ENCODE measurements at places on chromosomes 5 and 9.

DNA sequence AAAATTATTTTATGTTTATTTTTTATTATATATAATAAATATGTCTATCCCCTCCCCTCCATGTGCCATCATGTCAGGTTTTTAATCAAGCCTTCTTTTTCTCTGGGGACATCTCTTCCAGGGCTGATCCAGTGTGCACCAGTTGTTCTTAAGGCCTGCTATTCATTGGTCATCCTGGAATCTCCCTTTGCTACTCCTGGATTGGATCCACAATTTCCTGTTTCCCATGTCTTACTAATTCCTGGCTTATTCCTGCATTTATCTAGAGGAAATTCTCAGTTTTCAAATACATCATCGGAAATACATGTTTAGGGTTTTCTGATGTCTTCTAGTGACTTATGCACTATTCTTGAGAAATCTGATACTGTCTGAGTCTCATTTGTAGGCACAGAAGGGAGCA lies 56.8 kb downstream of the ANGPTL2 start:
- DNase-seq, result no peak

DNA sequence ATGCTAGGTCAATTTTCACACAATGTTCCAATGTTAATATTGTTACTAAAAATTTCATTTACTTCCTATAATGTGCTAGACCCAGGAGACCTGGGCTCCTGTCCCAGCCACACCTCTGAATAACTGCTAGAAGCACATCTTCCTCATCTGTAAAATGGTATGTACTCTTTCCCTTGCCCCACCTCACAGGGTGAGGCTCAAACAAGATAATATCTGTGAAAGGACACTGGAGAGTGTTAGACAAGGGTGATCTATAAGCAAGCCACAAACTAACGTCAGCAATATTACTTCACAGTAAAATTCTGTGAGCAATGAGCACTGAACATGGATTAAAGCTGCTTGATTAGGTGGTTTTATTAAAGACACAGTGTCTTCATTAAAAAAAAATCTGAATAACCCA lies 186.4 kb downstream of the EPB41L4A start:
- DNase-seq, result no peak

DNA sequence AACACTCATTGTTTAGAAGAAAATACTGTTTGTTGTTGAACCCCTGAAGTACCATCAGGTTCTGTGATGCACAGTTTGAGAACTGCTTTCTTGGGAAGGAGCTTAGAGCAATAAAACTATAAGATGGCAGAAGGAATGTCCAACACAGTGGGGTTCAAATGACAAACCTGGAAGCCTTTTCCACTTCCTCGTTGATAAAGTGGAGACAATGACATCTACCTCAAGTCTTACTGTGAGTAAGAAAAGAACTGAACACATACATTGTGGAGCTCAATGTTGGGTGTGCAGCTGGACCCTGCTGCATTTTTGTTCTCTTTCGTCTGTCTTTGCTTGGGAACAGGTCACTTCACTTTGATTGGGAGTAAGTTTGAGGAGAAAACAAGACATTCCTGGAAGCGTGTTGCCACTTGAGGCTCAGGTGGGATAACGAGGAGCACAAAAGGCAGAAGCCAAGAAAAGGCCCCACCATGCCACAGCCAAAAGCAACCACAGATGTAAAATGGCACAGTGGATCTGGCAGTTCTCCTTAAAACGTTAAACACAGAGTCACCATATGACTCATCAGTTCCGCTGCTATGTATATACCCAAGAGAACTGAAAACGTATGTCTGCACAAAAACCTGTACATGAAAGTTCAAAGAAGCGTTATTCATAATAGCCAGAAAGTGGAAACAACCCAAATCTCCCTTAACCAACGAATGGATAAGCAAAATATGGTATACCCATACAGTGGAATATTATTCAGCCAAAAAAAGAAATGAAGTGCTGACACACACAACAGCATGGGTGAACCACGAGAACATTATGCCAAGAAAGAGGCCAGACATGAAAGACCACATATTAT lies 42.9 kb upstream of the SUB1 start:
- peak; percentile 35 for DNase-seq

DNA sequence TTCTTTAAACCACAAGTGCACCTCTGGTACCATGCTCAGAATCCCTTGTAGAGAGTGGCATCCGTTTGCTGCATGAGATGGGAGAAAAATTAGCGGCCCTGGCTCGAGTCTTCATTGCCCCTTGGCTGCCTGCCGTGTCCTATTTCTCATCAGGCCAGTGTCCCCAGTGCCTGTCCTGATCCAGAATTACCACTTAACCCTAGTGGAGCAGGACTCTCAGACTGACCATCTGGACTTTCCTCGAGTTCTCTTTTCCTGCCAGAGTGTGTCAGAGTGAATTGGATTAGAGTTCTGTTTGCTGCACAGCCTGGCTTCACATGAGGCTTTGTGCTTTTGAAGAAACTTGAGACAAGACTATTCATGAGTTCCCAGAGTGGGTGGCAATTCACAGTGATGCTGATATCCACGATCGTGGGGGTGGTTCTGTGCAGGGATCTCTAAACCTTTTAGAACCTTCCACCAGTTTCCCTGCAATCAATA lies 92.6 kb downstream of the C9orf152 start:
- DNase-seq, result no peak

DNA sequence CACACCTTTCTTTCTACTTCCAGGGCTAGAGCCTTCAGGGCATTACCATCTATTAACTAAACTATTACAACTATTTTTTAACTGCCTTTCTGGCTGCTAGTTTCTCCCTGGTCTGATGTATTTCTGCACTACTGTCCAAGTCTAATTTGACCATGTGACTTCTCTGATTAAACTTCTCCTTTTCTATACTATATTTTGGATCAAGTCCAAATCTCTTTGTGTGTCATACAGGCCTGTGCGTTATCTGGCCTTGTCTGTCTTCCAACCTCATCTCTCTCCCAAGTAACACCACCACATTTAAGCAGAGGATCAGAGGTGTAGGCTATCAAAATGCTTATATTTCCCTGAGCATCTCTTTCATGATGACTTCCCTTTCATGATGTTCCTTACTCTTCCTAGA lies 47.2 kb upstream of the OR13F1 start:
- DNase-seq, result no peak

- DNase-seq, result no peak
These were observed 46.1 kb downstream of the ERAP1 start for GRCh38 chr5:96761618-96762017.

- no peak for DNase-seq
These were observed 39.9 kb downstream of the PAX5 start for GRCh38 chr9:36993933-36994764.

GRCh38 chr9:14906000-14906399 lies 4.2 kb downstream of the FREM1 start:
- DNase-seq, result no peak

GRCh38 chr5:38533286-38534155 lies 22.9 kb downstream of the LIFR start:
- no peak for DNase-seq

- no peak for DNase-seq
These were observed 150.2 kb upstream of the PHYKPL start for GRCh38 chr5:178382754-178383164.

DNA sequence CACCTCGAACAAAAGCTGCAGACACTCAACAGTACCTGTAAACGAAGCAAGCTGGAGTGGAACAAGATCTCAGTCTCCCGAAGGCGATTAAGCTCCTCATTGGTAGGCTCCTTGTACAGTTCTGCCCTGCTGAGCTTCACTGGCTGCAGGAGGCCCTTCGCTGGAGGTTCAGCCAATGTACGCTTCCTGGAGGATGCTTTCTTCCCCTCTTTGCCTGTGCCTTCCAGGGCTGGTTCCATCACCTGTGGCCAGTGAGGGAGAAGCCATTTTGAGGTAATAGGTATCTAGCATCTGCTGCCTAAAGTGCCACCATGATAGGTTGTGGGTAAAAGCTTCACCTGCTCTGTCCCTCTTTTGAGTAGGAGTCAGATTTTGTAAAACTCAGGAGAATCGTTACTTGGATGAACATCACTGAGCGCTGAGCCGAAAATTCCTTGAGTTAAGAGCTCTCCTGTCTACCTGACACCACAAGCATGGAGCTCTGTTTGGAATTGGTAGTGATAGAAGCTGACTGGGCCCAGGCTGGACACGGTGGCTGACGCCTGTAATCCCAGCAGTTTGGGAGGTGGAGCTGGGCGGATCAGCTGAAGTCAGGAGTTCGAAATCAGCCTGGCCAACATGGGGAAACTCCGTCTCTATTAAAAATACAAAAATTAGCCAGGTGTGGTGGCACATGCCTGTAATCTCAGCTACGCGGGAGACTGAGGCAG lies 1.4 kb downstream of the NOL6 start:
- DNase-seq, result no peak

DNA sequence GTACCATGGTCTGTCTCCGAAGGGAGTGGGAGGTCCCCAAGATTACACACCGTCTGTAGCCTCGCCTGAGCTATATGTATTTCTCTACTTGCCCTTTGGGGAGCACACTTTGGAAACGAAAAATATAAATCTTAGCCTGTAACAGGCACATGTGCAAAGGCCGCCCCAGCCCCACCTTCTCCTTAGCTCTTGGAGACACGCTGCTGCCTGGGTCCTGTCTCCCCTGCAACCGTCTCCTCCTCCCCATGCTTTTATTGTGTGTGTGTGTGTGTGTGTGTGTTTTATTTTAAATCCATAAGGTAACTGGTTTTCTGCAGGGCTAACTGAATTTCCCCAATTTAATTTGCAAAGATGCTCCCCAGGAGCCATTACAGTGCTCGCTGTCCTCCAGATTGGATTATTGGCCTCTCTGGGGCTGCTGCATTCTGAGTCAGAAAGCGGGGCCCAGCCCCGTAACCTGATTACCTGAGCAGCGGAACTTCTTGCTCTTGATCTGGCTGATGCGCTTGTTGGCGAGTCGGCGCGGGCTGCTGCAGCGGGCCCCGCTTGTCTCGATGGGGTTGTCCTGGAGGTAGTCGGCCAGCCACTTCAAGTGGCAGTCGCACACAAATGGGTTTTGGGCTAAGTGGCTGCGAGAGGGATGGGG lies 193.3 kb upstream of the PANK3 start:
- no peak for DNase-seq

DNA sequence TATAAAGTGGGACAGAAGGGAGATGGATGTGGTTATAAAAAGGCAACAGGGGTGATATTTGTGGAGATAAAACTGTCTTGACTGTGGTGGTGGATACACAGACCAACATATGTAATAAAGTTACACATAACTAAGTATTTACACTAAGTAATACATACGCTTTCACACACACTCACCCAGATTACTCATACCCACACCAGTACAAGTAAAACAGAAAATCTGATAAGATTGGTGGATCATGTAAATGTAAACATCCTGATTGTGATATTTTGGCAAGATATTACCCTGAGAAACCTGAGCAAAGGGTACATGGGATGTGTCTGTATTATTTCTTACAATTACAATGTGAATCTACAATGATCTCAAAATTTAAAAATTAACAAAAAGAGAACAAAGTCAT lies 53.3 kb upstream of the SLIT3 start:
- DNase-seq, result no peak

DNA sequence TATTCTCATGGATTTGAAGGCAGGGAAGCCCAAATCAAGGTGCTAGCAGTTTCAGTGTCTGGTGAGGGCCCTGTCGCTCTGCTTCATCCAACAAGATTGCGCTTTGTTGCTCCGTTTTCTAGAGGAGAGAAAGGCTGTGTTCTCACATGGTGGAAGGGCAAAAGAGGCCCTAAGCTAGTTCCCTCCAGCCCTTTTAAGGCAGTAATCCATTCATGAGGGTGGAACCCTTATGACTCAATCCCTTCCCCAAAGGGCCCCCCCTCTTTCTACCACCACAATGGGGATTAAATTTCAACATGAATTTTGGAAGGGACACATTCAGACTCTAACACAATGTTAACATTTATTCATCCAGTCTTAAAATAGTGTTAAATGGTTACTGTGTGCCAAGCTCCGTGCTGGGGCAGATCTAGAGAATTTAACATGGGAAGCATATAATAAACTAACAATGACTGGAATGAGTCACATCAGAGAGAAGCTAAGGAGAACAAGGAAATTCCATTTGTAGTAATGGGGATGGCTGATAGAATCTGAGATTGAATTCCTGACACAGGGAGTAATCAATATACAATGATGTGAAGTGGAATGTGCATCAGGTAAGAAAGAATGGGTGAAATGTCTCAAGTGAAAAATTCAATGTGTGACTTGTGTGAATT lies 382.8 kb upstream of the ZNF608 start:
- no peak for DNase-seq

- DNase-seq, result no peak
These were observed 345 bp upstream of the PRRC1 start for GRCh38 chr5:127517110-127517479.

DNA sequence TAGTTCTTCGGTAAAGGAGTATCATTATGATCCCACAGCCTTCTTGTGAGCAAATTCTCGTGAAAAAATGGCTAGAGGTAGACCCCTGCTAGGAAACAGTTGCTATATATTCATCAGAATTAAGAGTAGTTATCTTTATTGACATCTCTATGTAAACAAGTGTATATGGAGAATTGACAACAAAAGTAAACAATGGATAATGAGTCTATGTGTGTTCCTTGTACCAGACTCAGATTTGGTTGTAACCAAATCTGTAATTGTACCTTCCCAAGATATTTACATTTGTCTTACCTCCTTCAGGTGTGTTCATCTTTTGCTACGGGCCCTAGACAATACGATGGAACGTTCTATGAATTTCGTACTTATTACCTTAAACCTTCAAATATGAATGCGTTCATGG lies 2.1 kb downstream of the NIPSNAP3B start:
- DNase-seq, result no peak

- no peak for DNase-seq
These were observed 44.2 kb upstream of the TENT2 start for GRCh38 chr5:79567926-79568549.

- no peak for DNase-seq
These were observed 30.4 kb downstream of the HMGCR start for GRCh38 chr5:75367401-75367800.

GRCh38 chr5:18968966-18969365 lies 1019.0 kb downstream of the CDH18 start:
- no peak for DNase-seq

DNA sequence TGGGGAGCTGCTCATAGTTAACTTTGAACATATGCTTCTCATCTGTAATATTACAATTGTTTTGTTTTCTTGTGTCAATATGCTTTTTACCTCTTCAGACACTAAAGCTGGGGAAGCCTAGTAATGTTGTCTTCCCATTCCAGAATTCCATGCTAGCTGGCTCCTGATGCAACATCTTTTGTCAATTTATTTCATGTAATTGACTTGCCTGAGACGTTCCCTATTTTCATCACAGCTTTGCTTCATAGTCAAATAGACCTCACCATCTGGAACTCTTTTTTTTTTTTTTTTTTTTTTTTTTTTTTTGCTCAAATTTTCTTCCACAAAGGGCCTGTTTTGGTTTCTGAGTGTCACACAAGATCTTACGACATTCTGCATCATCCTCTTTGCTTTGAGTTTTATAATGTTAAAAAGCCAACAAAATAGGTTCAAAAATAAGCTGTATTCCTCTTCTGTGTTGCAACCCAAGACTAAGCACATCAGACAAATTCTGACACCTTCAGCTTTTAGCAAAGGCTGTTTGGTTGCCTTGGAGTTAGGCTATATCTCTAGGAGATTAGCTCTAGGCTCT lies 235.2 kb downstream of the NR3C1 start:
- DNase-seq, result no peak

DNA sequence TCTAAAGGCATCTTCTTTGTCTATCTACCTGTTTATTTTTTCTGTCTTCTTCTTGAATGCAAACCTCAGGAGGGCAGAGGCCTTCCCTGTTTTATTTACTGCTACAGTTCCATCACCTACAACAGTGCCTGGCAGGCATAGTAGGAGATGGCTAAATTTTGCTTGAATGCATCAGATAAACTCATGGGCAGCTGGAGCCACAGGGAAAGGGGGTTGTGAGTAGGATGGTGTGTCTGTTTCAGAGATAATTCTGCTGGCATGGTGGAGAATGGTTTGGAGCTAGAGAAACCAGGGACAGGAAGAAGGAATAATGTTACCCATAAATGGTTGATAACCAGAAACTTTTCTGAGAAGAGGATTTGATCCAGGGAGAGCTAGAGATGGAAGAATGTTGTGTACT lies 189.8 kb upstream of the BRINP1 start:
- no peak for DNase-seq

Measured in CD4-positive, alpha-beta T cell treated with Interleukin-17A for 1 hour (primary cell).